ENCODE measurements at places on chromosomes 3 and 15.
A peak's percentile ranks its signal among the peaks of the same experiment; 100 is the strongest.

DNA sequence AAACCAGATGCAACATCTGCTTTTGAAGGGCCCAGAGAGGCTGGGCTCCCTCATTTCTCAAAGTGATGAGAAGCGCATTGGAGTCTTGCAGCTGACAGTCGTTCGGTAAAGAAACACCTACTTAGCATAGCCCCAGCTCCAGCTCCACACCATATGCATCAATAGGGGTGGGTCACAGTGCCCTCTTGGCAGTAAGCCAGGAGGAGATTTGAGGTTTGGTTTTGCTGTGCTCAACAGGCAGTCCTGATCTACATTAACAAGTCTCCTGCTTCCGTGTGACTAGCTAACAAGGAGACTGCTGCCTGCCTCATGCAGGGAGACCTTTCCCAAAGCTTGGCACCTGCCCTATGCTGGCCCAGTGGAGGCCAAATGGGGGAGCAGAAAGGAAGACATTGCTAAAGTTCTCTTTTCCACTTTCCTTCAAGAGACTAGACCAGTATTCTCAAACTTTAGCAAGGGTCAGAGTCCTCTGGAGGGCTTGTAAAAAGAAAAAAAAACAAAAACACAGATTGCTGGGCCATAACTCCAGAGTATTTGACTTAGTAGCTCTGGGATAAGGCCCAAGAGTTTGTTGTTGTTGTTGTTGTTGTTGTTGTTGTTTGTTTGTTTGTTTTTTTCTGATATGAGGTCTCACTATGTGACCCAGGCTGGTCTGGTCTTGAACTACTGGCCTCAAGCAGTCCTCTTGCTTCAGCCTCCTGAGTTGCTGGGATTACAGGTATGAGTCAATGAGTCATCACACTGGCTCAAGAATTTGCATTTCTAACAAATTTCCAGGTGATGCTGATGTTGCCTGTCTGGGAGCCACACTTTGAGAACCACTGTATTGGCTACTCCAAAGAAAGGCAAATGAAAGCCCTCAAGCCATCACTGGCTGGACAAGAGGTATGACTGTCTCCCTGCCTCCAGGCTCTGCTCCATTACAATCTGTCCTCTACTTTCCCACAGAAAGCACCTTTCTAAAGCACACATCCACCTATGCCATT lies 294.9 kb downstream of the RORA start:
- DNase-seq: peak; percentile 69

DNA sequence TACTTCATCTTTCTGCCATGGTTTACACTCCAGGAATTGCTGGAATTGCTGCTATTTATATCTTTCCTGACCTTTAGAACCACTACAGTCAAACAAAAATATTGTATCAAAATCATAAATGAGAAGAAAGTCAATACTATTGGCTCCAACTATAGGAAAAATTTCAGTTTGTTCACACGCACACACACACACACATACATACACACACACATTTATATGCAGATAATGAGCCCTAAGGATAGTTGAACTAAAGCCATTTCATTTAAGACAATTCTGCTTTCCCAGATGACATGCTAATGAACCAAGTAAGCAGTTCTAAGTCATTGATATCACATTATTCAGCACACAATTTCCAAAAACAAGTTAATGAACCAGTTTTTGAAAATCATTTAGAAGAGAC lies 627.3 kb downstream of the PLOD2 start:
- no peak for DNase-seq

DNA sequence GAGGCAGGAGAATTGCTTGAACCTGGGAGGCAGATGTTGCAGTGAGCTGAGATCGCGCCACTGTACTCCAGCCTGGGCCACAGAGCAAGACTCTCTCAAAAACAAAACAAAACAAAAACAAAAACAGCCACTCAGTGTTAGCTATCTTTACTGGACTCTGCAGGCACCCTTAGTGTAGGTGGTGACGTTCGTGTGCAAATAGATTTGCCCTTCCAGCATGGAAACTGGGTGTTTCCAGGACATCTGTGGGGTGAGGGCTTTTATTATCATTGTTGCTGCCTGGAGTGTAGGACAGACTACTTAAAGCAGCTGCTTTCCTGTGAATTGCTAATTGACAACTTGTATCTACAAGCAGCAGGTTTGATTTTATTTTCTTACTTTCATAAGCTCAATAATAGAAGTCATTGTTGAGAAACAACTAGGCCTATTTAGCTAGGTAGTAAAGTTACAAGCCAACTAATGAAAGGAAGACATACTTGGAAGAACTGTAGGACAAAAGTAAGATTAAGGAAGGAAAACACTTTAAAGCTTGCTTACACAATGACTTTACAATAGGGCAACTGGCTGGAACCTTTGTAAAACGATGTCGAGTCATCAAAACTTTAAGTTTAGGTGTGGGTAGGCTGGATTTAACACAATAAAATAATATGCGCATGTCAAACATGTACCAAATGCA lies 25.4 kb upstream of the SPPL2A start:
- no peak for DNase-seq

DNA sequence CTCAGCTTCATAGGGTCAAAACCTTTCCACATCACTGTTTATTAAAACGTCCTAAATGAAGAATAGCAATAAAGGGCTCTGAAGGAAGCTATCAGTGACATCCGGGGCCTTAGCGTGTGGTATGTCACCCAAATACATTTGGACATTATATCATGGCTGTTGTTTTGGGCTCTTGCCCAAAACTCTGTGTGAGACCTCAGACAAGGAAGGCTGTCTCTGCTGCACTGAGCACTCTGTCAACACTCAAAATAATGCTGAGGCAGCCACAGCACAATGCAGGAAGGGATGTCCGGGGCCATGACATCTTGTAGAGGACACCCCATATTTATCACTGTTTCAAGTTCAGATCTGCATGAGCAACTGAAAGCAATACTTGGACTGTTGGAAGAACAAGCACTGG lies 293.8 kb upstream of the WNT5A start:
- DNase-seq: no peak

DNA sequence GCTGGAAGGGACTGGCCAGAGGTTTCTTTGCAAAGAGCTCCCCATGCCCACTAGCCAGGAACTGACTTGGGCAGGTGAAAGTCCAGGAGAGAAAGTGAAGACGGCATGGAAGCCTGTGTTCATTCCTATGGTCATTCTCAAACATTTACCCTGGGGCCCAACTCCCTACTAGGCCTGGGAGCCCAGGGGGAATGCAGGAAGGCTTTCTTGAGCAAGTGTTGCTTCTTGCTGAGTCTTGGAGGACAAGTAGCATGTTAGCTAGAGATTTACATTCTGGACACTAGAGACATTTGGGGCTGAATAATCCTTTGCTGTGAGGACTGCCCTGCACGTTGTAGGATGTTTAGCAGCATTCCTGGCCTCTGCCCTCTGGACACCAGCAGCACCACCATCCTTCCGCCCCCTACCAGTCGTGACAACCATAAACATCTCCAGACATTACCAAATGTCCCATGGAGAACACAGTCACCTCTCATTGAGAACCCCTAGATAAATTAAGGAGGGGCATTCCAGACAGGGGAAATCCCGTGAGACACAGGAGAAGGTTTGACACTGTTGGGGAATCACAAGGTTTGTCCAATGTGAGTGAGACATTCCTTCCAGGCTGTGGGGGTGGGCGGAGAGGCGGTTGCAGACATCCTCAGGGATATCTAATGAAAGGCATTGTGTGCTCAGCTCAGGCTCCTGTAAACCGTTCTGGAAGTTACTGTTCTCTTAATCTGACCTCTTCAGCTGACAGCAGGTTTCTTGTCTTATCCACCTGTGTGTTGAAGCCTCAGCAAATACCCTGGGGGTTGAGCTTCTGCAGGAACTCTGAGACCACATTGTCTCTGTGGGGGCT lies 236.2 kb downstream of the TLE3 start:
- DNase-seq: no peak

DNA sequence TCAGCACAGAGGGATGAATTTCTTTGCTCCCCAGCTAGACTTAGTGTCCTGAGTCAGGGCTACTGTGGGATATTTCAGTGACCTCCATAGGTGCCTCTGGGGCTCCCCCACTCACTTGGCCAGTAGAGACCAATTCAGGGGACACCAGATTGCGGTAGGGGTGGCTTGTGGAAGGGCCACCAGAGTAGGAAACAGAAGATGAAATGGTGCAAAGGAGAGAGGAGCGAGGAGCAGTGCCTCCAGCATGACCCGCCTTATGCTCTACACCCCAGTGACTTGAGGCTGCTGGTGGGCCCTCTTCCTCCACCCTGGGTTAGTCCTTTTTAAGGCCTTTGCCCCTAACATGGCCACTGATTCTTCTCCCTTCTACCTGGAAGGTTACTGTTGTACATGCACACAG lies 2.5 kb downstream of the AEN start:
- no peak for DNase-seq

GRCh38 chr3:180063783-180064182 lies 27.0 kb upstream of the PEX5L start:
- no peak for DNase-seq

GRCh38 chr15:29747837-29748417 lies 74.3 kb downstream of the TJP1 start:
- no peak for DNase-seq

- no peak for DNase-seq
Measured at GRCh38 chr3:47588587-47588986, 9.9 kb upstream of the CSPG5 start.

- no peak for DNase-seq
Measured at GRCh38 chr15:23095796-23096195, 40.8 kb downstream of the GOLGA6L1 start.

- no peak for DNase-seq
Measured at GRCh38 chr3:159620281-159620680, 368.4 kb upstream of the IL12A start.

DNA sequence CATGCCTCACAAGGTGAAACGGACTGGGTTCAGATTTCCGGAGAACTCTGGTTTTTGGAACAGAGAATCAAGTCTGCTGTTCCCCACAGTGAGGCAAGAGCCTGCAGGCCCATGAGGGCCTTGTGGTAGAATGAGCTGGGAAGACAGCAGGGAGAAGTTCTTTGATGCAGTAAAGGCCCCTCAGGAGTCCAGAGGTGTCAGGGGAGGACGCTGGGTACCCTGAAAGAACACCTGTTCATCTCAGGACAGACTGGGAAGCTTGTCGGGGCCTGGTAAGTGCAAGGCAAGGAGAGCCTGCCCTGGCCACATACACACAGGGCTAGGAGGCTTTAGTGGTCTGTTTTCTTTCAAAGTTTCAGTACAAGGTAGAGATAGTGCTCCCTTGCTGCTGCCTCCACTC lies 3.7 kb upstream of the ZBTB47 start:
- DNase-seq: no peak

DNA sequence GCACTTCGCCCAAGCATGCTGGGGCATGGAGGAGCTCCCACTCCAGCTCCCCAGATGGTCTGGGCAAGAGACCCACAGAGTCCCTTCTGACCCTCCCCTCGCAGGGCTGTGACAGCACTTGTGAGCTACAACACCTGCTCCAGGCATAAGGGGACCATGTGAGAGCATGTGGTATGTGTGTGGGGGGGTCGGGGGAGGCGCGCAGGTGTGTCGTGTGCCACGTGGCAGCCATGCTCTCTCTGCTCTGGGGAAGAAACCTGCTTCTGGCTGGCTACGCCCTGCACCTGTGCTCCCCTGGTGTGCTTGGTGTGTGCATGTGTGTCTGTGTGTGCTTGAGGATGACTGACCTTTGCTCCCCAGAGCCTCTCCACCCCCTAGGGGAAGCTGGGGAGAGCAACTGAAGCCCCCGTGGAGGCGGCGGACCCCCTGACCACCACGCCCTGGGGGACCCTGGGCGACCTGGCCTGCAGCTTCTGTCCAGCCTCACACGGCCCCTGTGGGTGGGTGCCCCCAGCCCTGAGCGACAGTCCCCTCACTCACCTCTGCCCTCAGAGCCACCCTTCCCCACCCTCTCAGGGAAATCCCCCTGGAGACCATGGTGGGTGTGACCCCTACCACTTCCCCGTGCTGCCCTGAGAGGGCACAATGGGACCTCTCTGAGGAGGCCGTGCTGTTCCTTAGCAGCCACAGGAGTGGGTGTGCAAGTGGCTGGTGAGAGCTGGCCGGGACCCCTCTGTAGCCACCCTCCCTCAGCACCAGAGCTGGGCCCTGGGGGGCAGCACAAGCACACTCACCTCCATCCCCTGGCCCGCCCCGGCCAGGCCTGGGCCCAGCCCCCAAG lies 16.6 kb upstream of the SEC13 start:
- peak; percentile 39 for DNase-seq

GRCh38 chr3:128187495-128187894 lies 34.2 kb downstream of the EEFSEC start:
- DNase-seq: no peak

DNA sequence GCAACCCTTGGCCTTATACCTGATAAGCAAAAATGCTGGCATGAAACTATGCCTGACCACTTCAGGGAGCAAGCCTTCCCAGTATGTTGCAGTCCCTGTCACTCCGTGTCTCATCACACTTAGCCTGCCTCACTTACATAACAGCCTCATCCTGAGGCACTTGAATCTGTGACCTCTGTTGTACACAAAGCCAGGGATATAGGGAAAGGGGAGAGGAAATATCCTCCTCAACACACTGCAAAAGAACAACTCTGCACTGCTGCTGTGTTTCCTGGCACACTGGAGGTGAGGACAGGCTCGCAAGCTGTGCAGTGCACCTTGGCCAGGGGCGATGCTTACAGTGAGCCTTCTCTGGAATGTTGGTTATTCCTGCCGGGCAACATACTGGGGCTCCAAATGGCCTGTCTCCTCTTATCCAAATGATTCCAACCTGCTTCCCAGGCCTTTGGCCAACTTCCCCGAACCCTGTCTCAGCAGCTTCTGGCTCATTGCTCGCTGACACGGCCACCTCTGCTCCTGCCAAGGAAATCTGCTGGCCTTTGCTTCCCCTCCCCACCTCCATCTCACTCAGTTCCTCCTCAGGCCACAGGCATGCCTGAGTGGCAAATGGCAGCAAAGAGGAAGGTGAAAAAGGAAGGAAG lies 109.2 kb downstream of the CD47 start:
- DNase-seq: no peak

GRCh38 chr3:16770021-16770420 lies 114.7 kb upstream of the PLCL2 start:
- DNase-seq: no peak

DNA sequence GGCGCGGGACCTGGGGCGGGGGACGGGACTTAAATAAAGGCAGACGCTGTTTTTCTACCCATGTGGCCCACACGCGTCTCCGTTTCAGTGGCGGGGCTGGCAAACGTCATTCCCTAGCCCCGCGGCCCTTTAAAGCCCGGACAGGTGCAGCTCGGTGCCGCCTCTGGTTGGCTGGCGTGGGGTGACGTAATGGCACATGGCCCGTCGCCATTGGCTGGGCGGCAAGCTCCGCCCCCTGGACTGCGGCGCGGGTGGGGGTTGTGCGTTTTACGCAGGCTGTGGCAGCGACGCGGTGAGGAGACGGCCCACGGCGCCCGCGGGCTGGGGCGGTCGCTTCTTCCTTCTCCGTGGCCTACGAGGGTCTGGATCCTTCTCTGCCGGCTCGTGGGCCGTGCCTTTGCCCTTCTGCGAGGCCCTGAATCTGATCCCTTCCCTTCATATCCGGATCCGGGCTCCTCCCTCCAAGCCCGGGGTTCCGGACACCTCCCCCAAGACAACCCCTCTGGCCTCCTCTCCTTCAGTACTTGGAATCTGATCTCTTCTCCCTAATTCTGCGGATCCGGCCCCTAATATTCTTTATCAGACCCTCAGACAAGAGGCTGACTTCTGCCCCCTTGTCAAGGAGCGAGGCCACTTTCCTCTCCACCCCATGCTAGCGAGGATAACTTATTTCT lies at the start of gene CRELD1:
CRELD1 (plus strand) TSS at position 274 of the 674 bp plus-strand sequence. CDS start 605 bp downstream, outside the sequence.
- DNase-seq: peak; percentile 94

- no peak for DNase-seq
Measured at GRCh38 chr15:62770752-62771151, 271.8 kb upstream of the TPM1 start.
